ENCODE measurements at places on chromosomes 5 and 9. TPM values are rescaled to one million over a fixed set of nuclear protein-coding genes. Genes with fewer than 3 reads are reported as not detected.

ROPN1L gene
- total RNA-seq = 2.3 TPM

JMY gene
- 3.1 TPM for total RNA-seq

HAPLN1 gene
- not detected for total RNA-seq

ADGRD2 gene
- 0.03 TPM for total RNA-seq

TPPP gene
- total RNA-seq = 6.6 TPM

PCDHGA1 gene
- total RNA-seq = 0.32 TPM

NSG2 gene
- total RNA-seq = not detected

GFPT2 gene
- 49.7 TPM for total RNA-seq

TMEM250 gene
- 49.7 TPM for total RNA-seq

HRH2 gene
- 0.34 TPM for total RNA-seq

GARIN3 gene
- not detected for total RNA-seq

BARHL1 gene
- total RNA-seq = 0.03 TPM

PITX1 gene
- total RNA-seq = 30.9 TPM

GALNT12 gene
- total RNA-seq = 3.2 TPM

TMEM215 gene
- 0.02 TPM for total RNA-seq

C5orf58 gene
- total RNA-seq = not detected

PTGER4 gene
- total RNA-seq = 7.5 TPM

AJM1 gene
- total RNA-seq = 4.1 TPM

BAAT gene
- 0.31 TPM for total RNA-seq

PCDHB5 gene
- total RNA-seq = 1.3 TPM

PLCXD3 gene
- total RNA-seq = 0.18 TPM

TXNDC8 gene
- not detected for total RNA-seq

TEX48 gene
- not detected for total RNA-seq

ANKRD20A1 gene
- total RNA-seq = 1.5 TPM

CKMT2 gene
- total RNA-seq = not detected

SPACA9 gene
- total RNA-seq = 5.9 TPM

NR2F1-AS1 gene
- 2.7 TPM for total RNA-seq

SHOC1 gene
- not detected for total RNA-seq

MGAT4B gene
- total RNA-seq = 225 TPM

SLCO6A1 gene
- total RNA-seq = not detected

CRB2 gene
- 0.13 TPM for total RNA-seq

SLC6A7 gene
- not detected for total RNA-seq

IFNK gene
- total RNA-seq = not detected

SLC45A2 gene
- total RNA-seq = not detected

WDR38 gene
- total RNA-seq = 0.14 TPM

MAT2B gene
- total RNA-seq = 48.9 TPM

DNAJC21 gene
- 29.7 TPM for total RNA-seq

SRD5A1 gene
- 31.8 TPM for total RNA-seq

OBP2B gene
- total RNA-seq = not detected

NUP214 gene
- total RNA-seq = 25.5 TPM

ARID3C gene
- 0.17 TPM for total RNA-seq

TRAF1 gene
- 1.9 TPM for total RNA-seq

REXO4 gene
- 33.6 TPM for total RNA-seq

PCDHGC4 gene
- total RNA-seq = not detected

CDC20B gene
- total RNA-seq = 0.07 TPM

STC2 gene
- 49.1 TPM for total RNA-seq
